ENCODE measurements at places on chromosomes 2 and 18. TPM values are rescaled to one million over a fixed set of nuclear protein-coding genes. Genes with fewer than 3 reads are reported as not detected.

The PLGLB2 gene
- polyA plus RNA-seq, result 2.8 TPM

The RESP18 gene
- polyA plus RNA-seq, result not detected

- no peak for DNase-seq
Measured at GRCh38 chr18:6411382-6411781, 3.3 kb downstream of the L3MBTL4 start.

GRCh38 chr2:165933211-165933910 is 20.2 kb downstream of the TTC21B start:
- no peak for DNase-seq

DNA sequence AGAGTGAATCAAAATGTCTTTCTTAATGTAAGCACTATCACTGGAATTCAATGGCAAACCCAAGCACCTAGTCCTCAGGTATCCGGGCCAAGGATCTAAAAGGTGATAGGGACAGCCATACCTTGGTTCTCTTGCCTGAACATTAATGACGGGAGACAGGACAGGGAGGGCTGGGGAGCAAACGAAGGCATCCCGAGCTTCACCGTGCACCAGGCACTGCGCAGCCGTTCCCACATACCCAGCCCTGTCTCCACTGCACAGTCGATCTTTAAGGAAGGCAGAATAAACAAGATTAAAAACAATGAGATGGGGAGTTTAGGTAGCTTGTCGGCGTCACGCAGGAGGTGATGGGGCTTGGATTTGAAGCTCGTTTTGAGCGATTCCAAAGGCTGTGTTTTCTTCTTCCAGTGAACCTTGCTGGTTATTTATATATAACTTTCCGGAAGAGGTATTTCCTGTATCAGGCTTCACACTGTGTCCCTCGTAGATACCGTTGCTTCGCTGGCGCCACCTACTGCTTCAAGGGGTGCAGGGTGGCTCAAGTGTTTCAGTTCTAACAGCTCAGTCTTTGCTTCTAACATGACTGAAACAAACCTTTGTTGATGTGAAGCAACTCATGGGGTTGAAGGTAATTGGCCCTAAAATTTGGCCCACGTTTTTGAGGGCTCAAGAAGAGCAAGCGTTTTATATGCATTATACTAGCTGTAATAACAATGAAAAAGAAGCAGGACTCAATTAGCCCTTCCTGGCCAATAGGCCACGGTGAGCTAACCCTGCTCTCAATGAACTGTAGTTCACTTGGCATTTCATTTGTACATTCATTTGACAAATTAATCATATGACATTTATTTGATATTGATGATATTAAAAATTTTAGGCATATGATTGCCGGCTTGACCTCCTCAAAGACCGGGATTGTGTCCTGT is 77.4 kb downstream of the DCDC2C start:
- peak; percentile 82 for DNase-seq

The LIMS3 gene
- 0.90 TPM for polyA plus RNA-seq

DNA sequence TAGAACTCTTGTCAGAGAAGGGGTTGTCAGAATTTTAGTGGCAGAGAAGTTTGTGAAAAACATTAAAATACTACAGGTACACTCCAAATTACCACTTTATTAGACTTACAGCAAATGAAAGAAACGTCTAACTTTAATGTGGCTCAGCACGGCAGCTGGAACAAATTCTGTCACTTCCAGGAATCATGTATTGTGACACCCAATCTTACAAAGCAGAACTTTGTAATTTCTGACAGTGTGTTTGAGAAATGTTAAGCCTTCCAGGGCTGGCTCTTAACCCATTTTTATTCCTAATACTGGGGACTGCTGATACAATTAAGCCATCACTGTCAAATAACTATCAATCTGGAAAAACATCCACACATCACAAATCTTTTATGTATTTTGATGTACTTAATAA is 216.4 kb downstream of the ZNF385B start:
- DNase-seq, result no peak

DNA sequence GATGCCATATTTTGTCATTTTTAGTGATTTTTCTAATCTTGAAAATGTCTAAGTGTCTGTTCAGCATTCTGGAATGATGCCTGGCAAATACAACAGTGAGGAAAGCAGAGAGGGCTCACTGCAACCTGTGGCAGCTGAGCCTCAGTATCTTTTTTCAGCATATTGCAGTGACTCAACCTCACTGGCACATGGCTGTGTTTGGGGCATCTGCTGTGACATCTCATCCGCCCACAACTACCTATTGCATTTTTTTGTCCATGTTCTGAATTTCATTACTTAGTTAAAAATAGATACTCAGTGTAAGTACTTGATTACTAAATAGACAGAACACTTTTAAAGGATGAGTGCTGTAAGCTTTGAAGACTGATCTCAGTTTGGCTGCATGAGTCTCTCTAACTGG is 10.7 kb downstream of the BABAM2 start:
- DNase-seq, result no peak

GRCh38 chr18:74775239-74775638 is 177.6 kb downstream of the ZNF407 start:
- no peak for DNase-seq

GRCh38 chr2:161798027-161798426 is 173.8 kb downstream of the SLC4A10 start:
- no peak for DNase-seq

- peak; percentile 46 for DNase-seq
Measured at GRCh38 chr2:55232863-55233657, 572 bp downstream of the RPS27A start.

The ARHGAP25 gene
- polyA plus RNA-seq, result 4.2 TPM

GRCh38 chr2:207571370-207571769 is 41.6 kb downstream of the CREB1 start:
- no peak for DNase-seq

The ADCYAP1 gene
- polyA plus RNA-seq, result 0.34 TPM

DNA sequence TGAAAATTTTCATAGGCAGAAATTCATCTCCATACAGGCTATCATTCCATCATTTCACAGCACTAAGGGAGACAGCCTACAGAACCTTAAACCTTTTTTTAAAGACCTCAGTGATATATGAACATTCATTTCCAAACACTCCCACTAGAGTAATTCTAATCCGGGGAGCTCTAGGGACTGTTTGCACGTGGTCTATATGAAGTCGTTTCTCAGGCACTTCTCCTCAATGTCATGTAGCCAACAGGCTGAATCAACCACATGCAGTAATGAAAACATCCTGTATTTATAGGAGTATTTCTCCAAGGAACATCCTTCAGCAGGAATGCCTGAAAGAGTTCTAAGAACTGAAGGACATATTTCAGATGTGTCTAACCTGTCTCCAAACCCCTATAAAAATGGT is 97.3 kb upstream of the CREB1 start:
- DNase-seq, result peak; percentile 50

GRCh38 chr2:108320326-108320922 is 31.7 kb downstream of the SULT1C2 start:
- no peak for DNase-seq

GRCh38 chr2:172230332-172230888 is 127.7 kb upstream of the DLX2 start:
- DNase-seq, result no peak

DNA sequence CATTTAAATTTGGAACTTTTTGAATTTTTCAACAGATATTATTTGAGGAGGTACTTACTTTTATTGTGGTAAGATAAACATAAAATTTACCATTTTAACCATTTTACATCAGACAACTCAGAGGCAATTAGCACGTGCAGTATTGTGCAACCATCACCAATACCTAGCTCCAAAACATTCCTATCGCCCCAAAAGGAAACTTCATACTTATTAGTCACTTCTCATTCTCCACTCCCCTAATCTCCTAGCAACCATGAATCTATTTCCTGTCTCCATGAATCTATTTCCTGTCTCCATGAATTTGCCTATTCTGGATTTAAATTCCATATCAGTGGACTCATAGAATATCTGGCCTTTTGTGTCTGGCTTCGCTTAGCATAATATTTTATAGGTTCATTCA is 69.9 kb upstream of the FAM136A start:
- no peak for DNase-seq

DNA sequence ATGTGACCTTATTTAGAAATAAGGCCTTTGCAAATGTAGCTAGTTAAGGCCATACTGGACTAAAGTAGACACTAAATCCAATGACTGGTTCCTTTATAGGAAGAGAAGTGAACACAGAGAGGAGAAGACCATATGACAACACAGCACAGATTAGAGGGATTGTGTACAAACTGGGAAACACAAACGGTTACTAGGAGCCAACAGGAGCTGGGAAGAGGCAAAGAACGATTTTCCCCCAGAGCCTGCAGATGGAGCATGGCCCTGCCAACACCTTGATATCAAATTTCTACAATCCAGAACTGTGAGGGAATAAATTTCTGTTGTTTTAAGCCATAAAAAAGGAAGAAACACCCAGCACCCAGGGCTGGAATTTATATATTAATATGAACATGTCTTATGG is 38.7 kb upstream of the COL5A2 start:
- peak; percentile 38 for DNase-seq

DNA sequence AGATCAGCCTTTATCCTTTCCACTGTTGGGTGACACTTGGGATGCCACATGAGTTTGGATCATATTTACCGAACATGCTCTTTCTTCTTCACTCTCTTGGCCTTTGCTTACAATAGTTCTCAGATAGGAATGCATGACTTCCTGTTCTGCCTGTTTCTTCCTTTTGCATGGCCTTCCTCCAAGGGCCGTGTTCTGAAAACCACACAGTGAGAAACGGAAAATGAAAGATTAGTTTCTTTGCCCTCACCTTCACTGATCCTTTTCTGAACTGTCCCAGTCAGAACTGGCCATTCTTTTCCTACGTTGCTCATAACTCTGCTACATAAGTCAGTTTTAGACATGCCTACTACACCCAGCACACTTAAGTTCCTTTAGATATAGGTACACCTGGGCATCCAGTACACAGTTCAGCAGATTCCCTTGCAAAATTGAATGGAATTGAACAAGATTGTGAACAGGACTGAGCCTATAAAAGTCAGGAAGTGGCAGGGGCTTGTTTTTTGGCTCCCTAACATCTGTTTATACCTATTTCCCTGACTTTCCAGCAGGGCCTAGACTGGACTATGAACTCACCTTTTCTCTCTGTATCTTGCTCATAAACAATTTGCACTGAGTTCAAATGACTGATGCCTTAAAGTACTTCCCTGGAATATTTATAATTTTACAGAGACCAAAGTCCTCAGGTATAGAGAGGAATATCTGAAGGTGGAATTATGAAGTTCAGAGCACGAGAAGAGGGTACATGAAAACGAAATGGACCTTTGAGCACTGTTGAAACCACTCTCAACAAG is 186.4 kb upstream of the ST6GAL2 start:
- DNase-seq, result peak; percentile 29

GRCh38 chr2:8454797-8455196 is 227.1 kb upstream of the ID2 start:
- DNase-seq, result no peak

DNA sequence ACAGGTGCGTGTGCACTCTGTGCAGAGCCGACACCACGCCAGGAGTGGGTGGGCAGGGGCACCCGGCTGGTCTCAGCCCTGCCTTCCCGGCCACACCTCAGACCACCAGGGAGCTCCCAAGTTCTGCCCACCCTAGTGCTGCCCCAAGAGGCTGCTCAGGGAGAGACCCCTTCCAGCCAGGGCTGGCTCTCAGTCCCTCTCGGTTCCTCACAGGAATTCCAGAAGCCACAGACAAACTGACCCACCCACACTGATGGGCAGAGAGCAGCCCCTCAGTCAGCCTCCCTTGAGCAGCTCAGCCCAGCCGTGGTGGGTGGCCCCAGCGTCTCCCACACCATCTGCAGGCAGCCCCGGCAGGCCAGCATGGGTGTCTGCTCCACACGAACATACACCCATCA is 33.8 kb downstream of the GPC1 start:
- DNase-seq, result no peak

DNA sequence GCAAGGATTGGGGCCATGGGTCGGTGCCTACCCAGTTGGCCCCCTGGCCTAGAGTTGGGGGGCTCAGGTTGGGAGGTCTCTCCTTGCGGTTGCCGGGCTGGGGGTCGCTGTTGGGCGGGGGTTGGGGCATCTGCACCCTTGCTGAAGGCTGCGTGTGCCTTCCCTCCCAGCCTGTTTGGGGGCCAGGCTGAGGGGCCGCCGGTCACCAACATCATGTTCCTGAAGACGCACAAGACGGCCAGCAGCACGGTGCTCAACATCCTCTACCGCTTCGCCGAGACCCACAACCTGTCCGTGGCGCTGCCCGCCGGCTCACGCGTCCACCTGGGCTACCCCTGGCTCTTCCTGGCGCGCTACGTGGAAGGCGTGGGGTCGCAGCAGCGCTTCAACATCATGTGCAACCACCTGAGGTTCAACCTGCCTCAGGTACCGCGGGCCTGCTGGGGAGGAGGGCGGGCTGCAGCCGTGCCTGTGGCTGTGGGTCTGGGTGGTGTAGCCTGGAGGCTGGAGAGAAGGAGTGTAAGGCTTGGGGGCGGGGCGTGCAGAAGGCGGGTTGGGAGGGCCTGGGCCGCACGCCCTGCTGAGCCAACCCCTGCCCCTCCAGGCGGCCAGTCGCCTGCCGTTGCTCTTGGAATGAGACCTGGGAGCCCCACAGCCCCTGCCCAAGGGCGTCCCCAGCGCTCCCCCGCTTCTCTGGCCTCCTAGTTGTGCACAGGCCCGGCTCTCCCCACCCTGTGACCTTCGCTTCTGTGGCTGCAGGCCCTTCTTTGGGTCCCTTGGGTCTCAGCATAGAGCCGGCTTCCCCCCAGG is 7.2 kb upstream of the NEU4 start:
- DNase-seq, result no peak

DNA sequence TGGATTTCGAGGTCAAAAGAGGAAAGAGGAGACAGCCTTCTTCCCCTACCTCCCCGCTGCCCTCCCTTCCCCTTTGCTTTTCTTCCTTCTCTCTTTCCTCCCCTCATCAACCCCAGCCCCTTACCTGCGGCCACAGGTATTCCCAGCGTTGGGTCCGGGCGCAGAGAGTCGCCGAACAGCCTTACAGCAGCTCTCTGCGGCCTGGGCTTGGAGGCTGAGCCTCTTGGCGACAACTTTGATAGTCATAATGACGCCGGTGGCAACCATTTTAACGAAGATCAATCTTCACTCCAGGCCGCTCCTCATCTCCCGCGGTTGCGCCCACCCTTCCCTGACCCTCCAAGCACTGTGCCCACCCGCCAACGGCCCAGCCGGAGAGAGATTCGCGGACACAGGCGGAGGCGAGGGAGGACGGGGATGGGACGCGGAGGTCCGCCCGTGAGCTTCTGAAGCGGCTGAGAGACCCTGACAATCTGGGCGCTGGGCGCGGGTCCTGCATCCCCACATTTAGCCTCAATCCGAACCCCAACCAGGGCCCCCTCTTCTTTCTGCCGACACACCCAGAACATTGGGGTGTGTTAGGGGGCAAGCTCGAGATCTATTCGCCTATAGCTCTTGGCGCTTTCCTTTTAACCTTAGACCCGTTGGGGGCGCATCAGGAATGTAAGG is 1.5 kb upstream of the EVX2 start:
- DNase-seq, result no peak

GRCh38 chr2:238169048-238169707 is 10.4 kb downstream of the ERFE start:
- no peak for DNase-seq

GRCh38 chr2:47198985-47199451 is 43.9 kb upstream of the STPG4 start:
- DNase-seq, result no peak

GRCh38 chr2:200810998-200811332 is 745 bp upstream of the BZW1 start:
- no peak for DNase-seq

Data from muscle of leg (tissue), 16 donors.